Effector memory CD4-positive, alpha-beta T cell (primary cell): ENCODE measurements at places on chromosomes 2 and 18.

GRCh38 chr2:172667581-172668325 is 67.9 kb upstream of the RAPGEF4 start:
- no peak for DNase-seq
- H3K36me3 ChIP-seq, result no peaks in the 10 kb centered on the region
- no peak overlapping the region for H3K4me3 ChIP-seq
- no peak overlapping the region for H3K27ac ChIP-seq

GRCh38 chr18:39749154-39749553 is 2183.6 kb upstream of the CELF4 start:
- no peak overlapping the region for H3K27ac ChIP-seq
- H3K4me1 ChIP-seq, result no peaks in the 10 kb centered on the region
- no peak for DNase-seq
- H3K27me3 ChIP-seq, result no peaks in the 10 kb centered on the region

GRCh38 chr2:4168834-4169233 is 465.5 kb downstream of the DCDC2C start:
- H3K36me3 ChIP-seq, result no peaks in the 10 kb centered on the region
- no peaks in the 10 kb centered on the region for H3K27me3 ChIP-seq
- no peaks in the 10 kb centered on the region for H3K4me1 ChIP-seq
- no peak for DNase-seq

DNA sequence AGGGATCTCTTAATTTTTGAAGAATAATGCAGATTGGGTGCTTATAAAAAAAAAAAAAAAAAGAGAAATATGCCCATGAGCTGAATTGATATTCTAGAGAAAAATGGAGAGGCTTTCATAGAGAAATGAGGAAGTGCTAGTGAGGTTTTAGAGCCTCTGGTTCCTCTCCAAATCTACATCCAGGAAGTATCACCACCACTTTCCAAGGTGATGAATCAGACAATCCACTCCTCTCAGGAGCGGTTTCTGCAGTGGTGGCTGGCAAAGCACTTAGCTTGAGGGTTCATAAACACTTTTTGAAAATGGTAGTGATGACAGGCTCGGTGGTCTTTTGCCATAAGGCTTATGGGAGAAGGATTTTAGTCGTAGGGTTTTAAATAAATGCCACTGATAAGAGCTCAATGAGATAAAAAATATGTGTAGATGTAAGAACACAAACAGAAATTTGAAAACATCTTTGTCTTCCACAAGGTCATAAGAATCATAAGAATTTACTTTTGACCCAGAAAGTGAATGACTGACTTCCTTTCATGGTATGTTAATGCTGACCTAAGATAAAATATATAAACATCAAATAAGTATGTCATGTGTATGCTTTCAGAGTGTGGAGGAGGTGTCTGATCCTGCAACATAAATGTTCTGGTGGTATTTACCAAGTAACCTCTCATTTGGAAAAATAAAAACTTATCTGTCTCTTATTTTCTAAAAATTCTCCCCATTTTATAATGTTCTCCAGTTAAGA is 42.1 kb upstream of the DSG1 start:
- H3K27ac ChIP-seq, result no peak overlapping the region
- no peak overlapping the region for H3K4me3 ChIP-seq
- no peaks in the 10 kb centered on the region for H3K27me3 ChIP-seq
- H3K36me3 ChIP-seq, result no peaks in the 10 kb centered on the region

- H3K4me1 ChIP-seq, result no peaks in the 10 kb centered on the region
- H3K27me3 ChIP-seq, result no peaks in the 10 kb centered on the region
- no peak for DNase-seq
- H3K36me3 ChIP-seq, result no peaks in the 10 kb centered on the region
Observed at GRCh38 chr2:101160454-101160853, 9.3 kb upstream of the TBC1D8 start.

DNA sequence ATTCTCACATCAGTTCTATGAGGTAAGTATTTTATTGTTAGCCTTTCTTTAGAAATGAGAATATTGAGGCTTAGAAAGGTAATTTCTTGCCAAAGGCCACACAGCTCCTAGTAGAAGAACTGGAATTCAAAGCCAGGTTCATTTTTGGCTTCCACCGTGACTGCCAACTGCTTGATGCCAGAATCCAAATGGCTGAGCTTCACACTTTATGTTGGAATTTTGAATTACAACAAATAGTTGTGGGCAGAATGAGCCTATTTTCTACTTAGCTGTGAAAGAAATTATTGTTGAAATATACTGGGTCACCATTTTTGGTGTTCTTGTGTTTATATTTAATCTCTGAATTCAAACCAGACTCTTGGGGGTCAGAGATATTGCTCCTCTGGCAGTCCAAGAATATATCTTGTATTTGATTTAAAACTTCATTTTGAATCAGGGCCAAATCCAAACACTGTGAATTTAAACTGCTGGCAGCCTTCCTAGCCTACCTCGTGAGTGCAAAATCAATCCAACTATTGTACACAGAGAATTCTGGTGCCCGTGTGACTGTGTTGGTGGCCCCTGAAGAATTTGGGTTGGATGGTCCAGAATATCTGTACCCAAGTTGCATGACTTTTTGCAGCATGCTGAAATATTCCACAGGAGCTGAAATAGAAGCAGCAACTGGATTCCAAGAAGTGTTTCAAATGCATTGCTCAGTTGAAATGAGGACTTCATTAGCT is 35.6 kb upstream of the LPIN1 start:
- H3K27me3 ChIP-seq, result no peaks in the 10 kb centered on the region
- no peak overlapping the region for H3K27ac ChIP-seq
- H3K36me3 ChIP-seq, result no peaks in the 10 kb centered on the region

DNA sequence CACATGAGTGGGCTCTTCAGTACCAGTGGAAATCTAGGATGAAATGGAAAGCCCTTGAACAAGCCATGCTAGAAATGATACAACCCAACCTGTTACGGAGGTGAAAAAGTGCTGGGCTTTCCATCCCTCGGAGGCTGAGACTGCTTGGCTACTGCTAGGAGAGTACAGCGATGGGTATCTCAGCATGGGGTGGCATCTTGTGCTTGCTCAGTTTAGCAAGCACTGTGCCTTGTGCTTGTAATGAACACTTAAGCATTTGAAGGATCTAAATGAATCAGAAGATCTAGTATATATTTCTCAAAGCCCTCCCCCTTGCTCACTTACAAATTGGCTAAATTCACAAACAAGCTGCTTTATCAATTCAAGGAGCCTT is 44.3 kb upstream of the EHBP1 start:
- no peaks in the 10 kb centered on the region for H3K36me3 ChIP-seq
- no peak overlapping the region for H3K4me3 ChIP-seq
- no peaks in the 10 kb centered on the region for H3K27me3 ChIP-seq
- DNase-seq, result no peak

DNA sequence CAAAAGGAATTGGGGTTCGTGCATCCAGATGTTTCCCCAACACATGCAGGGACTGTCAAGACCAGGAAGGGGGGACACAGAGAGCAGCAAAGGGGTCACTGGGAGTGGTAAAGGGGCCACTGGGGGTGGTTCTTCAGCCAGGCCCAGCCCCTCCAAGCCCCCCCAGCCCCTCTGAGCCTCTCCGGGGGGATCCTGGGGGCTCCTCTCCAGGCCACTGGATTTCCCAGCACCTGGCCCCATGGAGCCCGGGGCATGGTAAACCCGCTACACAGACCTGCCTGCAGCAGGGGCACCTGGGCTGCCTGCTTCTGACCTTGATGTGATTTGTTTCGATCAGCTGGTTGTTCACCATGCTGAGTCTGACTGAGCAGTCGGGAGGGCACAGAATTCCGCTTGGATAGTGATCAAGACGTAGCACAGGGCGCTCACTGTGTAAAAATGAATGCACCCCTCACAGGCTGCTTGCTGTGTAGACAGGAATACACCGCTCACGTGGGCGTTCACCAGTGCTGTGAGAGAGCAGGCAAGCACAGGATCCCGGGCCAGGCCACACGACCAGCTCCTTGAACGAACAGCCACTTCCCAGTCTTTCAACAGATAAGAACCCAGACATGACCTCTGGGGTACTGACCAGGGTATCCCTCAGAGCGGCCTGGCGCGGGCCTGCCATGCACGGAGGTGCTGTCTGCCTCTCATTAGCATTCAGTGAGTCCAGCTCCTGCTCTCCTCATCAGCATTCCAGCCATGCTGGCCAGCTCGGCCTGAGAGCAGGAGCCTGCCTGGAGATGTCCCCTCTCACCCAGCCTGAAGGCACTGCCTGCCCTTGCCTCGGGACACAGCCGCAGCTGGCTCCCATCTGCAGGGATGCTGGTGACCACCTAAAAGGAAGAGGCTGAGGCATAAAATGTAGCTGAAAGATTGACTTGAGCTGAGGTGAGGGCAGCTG is 73.3 kb upstream of the OTOS start:
- H3K27me3 ChIP-seq, result no peaks in the 10 kb centered on the region
- no peaks in the 10 kb centered on the region for H3K36me3 ChIP-seq
- no peak overlapping the region for H3K4me3 ChIP-seq
- DNase-seq, result no peak
- H3K4me1 ChIP-seq, result no peaks in the 10 kb centered on the region
- no peak overlapping the region for H3K27ac ChIP-seq

DNA sequence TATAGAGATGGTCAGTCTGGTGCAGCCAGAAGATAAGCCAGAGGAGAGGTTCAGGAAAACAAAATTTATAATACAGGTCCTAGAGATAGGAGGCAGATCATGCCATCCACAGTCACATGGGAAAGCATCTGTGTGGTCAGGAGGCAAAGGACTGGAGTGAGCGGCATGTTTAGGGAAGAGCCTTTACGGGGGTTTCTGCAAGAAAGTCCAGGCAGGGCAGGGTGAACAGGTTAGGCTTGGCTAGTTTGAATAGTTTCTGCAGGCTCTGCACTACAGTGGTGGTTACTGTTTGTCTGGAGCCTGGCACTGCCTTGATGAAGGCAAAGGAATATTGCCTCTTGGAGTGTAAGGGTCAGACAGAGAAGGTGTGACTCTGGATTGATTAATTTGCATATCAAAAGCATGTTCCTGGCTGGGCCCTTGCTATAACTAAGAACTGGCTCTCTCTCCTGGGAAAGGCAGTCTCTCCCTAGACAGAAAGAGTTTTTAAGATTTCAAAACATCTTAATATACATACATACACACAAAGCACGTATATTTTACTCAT is 1034.7 kb upstream of the CHAC2 start:
- H3K4me1 ChIP-seq, result no peaks in the 10 kb centered on the region
- no peak overlapping the region for H3K4me3 ChIP-seq
- H3K27ac ChIP-seq, result no peak overlapping the region
- DNase-seq, result no peak

DNA sequence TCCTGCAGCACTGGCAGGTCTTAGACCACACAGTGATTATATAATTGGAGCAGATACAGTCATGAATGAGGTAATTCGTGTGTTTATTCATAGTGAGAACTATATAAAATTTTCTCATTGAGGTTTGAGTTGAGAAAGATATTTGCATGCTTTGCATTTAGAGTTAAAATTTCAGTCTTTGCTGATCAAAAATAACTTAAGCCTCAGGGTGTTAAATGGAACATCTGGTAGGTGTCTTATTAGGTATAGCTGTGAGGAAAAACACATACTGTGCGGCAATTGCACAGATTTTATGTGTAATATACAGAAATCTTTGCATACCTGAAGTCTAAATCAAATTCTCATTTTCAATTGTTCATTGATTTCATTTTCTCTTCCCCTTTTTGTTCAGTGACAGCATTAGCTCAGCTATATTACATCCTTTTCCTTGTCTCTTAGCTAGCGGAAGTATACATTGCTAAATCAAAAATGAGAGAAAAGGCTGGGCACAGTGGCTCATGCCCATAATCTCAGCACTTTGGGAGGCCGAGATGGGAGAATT is 21.2 kb downstream of the GORASP2 start:
- H3K36me3 ChIP-seq, result peaks cover 52% of the 10 kb centered on the region
- H3K27ac ChIP-seq, result no peak overlapping the region
- H3K27me3 ChIP-seq, result no peaks in the 10 kb centered on the region
- H3K4me3 ChIP-seq, result no peak overlapping the region
- no peak for DNase-seq

DNA sequence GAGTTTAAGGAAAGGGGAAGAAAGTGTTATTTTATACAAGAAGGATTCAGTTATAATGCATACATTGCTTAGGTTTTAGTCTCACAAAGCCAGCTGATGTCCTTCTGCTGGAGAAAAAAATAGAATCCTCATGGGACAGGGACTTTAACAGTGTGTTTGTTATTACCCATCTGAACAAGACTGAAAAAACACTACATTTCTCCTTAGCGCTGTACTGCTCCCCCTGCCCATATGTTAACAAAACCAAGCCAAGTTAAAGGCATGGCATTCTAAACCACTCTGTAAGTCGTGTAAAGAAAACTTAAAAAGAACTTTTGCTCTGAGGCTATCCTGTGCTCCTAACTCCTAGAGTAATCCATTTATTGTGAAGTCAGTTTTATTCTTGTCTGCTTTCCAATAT is 102.6 kb upstream of the NYAP2 start:
- DNase-seq, result no peak
- no peaks in the 10 kb centered on the region for H3K36me3 ChIP-seq
- H3K4me1 ChIP-seq, result no peaks in the 10 kb centered on the region

DNA sequence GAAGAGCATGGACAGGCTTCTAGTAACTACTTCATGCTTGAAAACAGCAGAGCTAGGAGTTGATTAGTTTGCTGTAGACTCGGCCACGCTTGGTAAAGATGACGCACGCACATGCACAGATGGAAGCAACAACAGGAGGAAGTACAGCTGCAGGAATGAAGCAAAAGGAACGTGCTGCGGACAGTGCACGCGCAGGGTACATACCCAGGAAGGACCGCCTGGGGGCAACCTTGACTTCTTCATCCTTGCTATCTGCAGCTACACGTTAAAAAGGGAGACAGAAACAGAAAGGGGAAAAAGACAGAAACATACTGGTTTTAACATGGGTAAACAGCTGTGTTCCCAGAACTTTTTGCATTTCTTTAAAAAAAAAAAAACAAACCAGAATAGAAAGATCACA is 17.7 kb downstream of the SLC66A2 start:
- no peak for DNase-seq
- no peak overlapping the region for H3K4me3 ChIP-seq
- H3K36me3 ChIP-seq, result peaks cover 48% of the 10 kb centered on the region
- H3K27me3 ChIP-seq, result no peaks in the 10 kb centered on the region
- H3K4me1 ChIP-seq, result no peaks in the 10 kb centered on the region

- peaks cover 44% of the 10 kb centered on the region for H3K4me1 ChIP-seq
- no peak overlapping the region for H3K27ac ChIP-seq
- peaks cover 62% of the 10 kb centered on the region for H3K27me3 ChIP-seq
- no peak for DNase-seq
- H3K36me3 ChIP-seq, result no peaks in the 10 kb centered on the region
Observed at GRCh38 chr2:218983263-218983933, 1.6 kb downstream of the FEV start.
